ENCODE measurements at places on chromosomes 1 and 21.

GRCh38 chr21:46154955-46155513 lies 345 bp downstream of the FTCD start:
- DNase-seq = no peak

DNA sequence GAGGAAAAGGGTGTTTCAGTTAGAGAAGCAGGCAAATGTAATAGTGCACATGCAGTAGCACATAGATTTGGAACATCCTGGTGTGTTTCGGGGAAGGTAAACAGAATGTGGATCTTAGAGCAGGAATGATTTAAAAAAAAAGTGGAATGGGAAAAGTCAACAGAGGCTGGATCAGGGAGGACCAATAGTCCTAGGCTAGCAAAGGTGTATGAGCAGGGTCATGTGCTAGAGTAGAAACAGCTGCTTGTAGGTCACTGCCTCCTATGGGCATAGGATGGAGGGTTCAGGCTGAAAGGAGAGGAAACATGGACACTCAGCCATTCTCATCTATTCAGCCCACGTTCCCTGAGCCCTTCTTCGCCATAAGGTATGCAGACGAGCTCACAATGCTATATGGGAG lies 3.7 kb upstream of the KPNA6 start:
- no peak for DNase-seq

DNA sequence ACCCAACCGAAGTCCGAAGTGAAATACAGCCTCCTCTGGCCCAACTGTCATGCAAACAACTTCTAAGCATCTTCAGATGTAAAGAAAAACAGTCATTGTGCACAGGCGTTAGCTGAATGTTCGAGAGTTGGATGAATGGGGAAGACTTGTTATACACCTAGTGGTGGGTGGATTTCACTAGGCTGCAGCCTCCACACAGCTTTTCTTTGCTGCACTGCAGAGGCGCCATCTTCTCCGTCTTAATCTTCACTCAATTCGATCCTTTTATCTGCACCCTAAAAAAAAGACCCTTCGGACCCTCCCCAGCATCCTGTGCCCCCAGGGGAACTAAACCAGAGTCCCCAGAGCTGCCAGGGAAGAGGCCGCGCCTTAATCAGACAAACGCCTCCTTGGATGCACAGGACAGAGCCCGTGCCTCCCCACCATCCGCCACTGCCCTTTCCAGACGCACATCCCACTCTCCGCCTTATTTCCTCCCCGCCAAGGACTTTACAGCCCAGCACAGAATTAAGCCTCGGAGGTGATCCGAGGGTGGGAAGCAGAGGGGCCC lies 1.4 kb downstream of the APP start:
- peak; percentile 13 for DNase-seq

DNA sequence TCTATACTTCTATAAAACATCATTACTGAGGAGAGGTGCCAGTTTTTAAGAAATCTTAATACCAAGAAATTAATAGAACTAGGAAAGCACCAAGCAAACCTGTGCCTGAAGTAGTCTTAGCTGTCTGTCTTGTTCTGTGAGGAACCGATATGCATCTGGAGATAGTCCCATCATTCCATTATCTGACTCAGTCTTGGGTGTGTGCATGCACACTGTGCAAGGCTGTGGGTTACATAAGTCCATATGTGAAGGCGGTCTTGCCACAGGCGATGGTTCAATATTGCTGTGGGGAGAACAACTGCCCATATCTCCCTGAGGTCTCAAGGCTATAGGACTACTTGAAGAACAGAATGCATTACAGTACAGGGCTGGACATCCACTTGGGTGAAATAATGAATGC lies 33.8 kb downstream of the STIL start:
- no peak for DNase-seq

- DNase-seq = no peak
Observed at GRCh38 chr1:95023399-95024043, 49.2 kb downstream of the ALG14 start.

DNA sequence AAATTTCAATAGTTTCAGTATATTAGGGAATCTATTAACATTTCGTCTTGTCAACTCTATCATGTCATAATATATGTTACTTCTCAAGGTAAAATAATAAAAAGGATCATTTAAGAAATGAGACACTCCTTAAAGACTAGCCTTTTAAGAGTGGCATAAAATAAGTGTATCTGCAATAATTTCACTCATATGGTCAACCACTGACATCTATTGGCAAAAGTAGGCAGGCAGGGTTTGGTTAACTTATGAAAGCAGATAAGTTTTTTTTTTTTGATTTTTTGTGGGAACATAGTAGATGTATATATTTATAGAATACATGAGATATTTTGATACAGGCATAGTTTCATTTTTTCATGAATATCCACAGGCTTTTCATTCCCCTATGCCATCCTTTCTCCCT lies 5.5 kb upstream of the RGS21 start:
- DNase-seq = no peak

- no peak for DNase-seq
Observed at GRCh38 chr1:164325786-164326185, 233.2 kb upstream of the PBX1 start.

DNA sequence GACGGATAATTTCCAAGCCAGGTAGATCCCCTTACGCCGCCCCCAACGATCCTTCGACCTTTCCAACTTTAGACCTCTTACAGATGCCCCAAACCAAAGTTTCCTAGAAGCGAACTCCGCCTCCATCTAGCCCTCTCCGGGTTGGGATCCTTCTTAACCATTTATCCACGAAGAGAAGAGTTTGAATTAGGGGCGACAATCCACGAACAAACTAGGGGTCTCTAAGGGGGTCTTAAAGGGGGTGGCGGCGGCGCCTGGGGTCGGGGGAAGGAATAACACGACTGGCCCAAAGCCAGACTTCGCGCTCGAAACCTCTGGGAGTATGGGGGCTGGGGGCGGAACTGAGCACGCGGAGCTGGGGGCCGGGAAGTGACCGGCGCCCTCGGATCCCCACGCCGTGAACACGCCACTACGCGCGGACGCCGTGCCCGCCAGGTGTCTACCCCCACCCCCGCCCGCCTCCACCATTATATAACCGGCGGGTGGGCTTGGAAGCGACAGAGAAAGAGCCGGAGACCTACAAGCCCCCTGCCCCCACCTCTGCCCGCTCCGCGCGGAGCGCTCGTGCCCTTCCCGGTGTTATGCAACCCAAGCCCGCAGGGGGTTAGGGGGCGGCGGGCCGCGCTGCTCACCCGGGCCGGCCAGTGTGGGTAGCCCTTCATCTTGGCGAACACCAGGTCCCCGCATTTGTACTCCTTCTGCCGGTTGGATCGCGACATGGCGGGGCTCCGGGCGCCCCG lies 594 bp downstream of the HDGF start:
- DNase-seq = peak; percentile 30

DNA sequence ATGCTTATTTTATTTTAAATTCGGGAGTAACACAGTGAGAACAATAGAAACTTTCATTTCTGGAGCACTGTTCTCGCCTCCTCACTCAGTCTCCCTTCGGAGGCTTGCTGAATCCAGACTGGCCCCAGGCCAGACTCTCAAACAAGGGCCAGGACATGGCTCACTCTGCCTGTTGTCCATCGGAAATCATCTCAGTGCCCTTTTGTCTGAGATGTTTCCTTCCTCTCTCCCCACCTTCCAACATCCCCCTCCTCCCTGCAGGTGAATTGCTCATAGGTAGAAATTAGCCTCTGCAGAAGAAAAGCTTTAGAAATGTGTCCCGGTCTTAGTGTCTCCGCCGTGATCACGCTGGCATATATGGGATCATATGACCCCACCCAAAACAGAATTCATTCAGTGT lies 55.2 kb downstream of the ERG start:
- no peak for DNase-seq
